ENCODE measurements at places on chromosomes 1 and 21. TPM values are rescaled to one million over a fixed set of nuclear protein-coding genes. Genes with fewer than 3 reads are reported as not detected.

The ASCL5 gene
- total RNA-seq = not detected

The C4BPA gene
- not detected for total RNA-seq

The TNFRSF4 gene
- not detected for total RNA-seq

The CCNL2 gene
- total RNA-seq = 262 TPM

The CELA3A gene
- total RNA-seq = not detected

The ILDR2 gene
- 30.4 TPM for total RNA-seq

The C1orf116 gene
- total RNA-seq = under 0.01 TPM

The RUNX3 gene
- not detected for total RNA-seq

Measured in parietal lobe (tissue), 2 donors.